ENCODE measurements at places on chromosomes 1 and 21.

- DNase-seq: no peak
These were observed 35.2 kb downstream of the SYT6 start for GRCh38 chr1:114118351-114118990.

DNA sequence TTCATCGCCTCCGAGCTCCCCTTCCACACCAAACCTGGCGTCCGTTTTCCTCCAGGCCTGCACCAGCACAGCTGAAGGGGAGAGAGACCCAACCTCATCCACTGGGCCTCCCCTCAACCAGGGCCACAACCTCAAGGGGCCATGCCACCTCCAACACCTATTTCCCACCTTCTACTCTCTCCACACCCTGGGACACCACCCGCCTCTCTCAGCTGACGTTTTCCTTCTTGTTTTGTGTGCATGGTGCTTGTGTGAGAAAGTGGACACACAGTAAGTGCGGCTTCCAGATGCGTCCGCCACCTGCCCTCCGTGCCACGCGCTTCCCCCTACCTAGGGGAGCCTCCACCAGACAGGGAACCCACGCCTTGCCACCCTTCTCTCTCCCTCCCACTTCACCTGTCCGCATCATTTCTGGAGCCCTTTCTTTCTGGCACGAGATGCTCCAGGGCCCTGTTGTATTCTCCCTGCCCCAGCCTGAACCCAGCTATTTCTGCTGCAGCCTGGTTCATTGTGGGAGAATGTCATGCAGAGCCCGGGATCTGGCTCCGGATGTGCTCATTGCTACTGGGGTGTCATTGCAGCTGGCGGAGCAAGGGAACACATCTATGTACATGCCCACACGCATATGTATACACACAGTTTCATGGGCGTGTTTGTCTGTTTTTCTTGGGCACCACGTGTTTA lies 1.3 kb upstream of the GNB1 start:
- no peak for DNase-seq

DNA sequence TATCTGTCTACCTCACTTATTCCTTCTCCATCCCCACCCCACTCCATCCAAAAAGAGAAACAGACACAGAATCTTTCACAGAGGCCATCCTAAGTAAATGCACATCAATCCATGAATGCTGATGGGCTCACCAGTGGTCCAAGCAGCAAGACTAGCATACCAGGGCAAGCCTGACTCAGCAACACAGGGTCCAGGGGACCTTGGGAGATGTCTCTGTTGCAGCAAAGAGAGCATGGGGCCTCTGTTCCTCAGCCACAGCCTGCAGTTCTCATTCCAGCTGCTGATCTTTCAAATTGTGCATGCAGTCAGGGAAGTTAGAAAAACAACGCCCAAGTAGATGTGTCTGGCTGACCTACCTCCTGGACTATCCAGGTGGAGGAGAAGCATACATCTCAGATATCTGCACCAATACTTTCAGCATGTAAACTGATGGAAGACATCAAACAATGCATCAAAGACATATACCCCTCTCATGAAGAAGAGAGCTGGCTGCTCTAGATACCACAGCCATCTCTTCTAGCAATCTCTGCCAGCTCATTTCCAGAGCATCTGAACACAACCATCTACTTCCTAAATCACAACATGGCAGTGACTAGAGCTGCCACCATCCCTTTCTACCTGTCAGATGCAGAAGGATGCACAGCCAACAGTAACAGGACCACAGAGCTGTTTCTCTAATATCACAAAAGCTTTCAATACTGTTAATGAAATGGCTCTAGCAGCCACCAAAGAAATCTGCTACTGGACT lies 54.5 kb downstream of the CD34 start:
- no peak for DNase-seq

DNA sequence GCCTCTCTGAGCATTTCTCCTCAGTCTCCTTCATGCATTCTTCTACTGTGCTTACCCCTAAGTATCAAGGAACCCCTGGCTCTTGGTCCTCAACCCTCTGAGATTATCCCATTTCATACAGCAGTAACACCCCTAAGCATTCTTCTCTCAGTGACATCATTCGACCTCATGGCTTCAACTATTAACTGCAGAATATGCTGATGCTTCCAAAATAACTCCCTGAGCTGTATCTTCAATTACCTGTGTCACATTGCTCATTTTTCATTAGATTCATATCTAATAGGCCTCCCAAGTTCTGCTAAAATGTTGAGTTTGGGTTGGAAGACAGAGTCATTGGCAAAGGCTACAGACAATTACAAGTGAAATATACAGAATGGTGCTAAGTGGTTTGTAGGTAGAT lies 7.5 kb downstream of the CAPN8 start:
- no peak for DNase-seq

GRCh38 chr1:209855006-209855405 lies 27.2 kb downstream of the UTP25 start:
- DNase-seq: no peak

DNA sequence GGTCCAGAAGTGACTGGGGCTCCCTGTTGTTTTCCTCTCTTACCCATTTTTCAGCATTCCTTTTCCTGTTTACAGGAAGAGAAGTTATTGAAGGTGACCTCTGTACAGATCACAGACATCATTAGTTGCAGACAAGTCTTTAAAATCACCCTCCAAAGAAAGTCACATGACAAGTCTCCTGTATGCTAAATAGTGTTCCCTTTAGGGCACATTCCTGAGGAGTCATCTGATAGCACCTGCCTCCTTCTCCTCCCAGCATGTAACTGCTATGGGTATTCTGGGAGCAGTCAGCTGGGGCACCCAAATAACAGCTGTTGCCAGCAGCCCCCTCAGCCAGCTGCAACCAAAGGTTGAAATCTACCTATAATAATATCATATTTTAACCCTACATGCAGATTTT lies 200.6 kb downstream of the PTGER3 start:
- no peak for DNase-seq

- no peak for DNase-seq
These were observed 55.2 kb upstream of the MRPS6 start for GRCh38 chr21:34018185-34018584.

- no peak for DNase-seq
These were observed 18.9 kb upstream of the BATF3 start for GRCh38 chr1:212718499-212718898.

- no peak for DNase-seq
These were observed 28.8 kb downstream of the OR10J1 start for GRCh38 chr1:159468321-159468720.

- DNase-seq: no peak
These were observed 5.8 kb upstream of the DDX59 start for GRCh38 chr1:200675588-200675852.

DNA sequence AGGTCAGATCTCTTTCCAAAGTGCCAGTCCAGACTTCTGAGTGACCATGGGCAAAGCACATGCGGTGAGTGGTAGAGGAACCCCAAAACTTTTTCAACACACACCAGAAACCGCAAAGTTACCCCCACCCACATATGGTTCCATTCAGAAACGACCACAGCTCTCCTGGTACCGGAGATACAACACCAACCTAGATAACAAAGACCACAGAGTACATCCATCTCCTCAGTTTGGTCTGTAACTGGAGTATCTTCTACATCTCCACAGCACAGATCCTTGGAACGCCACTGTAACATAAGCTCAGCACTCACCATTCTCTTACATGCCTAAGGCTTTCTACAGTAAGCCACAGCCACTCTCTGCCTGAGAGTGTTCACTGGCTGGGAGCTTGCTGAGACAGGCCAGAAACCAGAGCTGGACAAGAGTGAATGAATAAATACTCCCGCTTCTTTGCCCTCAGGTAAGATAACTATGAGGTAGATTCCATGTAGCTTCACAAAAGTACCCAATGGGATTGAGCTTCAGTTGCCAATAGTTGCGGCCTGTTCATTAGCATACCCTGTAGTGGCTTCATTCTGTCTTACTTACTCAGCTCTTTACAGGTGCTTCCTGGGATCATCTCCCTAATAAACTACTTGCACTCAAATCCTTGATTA lies 81.8 kb downstream of the SMYD3 start:
- no peak for DNase-seq

DNA sequence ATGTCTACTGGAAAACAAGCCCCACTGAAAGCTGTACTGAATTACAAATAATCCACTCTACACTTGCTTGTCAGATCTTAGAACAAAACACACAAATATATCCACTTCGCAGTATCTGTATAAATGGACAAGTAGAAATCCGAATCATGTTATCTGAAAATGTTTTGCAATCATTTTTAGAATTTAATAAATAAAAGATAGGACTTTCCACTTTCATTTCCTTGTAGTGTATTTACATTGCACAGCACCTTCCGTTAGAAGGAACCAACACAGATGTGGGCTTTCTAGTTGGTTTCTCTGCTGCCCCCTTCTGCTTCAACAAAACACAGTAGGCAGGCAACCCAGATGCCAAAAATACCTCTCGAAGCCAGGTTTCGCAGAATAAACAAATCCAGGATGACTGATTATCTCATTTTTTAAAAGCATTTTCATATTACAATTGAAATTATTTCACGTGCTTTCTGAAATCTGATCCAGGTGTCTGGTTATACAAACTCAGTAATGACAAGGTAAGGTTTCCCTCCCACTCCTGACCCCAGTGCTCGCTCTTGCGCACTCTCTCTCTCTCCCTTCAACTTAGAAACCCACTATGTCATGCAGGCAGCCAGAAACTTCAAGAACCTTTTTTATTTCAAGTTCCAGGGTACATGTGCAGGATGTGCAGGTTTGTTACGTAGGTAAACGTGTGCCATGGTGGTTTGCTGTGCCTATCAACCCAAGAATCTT lies 389.9 kb downstream of the SMYD3 start:
- no peak for DNase-seq

DNA sequence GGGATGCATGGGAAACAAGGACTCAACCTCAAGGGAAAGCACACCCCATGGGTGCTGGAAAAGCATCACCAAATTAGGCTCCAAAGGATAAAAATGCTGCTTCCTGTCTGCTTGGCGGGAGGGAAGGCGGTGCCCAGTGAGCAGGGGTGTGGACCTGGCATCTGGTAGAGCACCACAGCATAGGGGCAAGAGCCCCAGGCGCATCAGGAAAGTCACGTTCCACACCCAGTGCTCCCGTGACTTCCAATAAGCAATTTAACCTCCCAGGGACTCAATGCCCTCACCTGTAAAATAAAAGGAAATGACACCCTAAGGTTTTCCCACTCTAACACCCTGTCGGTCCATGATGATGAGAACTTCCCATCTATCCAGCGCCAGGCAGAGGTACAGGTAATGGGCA lies 206.0 kb downstream of the SETD4 start:
- DNase-seq: no peak

GRCh38 chr21:43354026-43354420 lies 72.9 kb downstream of the SIK1 start:
- DNase-seq: no peak

DNA sequence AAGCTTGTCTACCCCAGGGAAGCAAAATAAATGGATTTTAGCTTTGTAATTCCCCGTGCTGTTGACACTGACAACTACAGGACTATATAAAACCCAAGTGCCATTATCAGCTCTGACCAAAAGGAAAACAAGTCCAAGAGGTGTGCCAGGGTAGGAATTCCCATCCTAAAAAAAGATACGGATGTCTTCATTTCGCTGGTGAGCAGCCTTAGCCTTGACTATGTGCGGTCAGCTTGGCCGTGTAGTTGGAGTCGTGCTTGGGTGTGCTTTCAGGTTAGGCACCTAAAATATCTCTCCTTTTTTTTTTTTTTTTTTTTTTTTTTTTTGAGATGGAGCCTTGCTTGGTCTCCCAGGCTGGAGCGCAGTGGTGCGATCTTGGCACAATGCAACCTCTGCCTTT lies 28.9 kb upstream of the ACTN2 start:
- no peak for DNase-seq

GRCh38 chr1:116062201-116062600 lies 49.0 kb upstream of the MAB21L3 start:
- no peak for DNase-seq

DNA sequence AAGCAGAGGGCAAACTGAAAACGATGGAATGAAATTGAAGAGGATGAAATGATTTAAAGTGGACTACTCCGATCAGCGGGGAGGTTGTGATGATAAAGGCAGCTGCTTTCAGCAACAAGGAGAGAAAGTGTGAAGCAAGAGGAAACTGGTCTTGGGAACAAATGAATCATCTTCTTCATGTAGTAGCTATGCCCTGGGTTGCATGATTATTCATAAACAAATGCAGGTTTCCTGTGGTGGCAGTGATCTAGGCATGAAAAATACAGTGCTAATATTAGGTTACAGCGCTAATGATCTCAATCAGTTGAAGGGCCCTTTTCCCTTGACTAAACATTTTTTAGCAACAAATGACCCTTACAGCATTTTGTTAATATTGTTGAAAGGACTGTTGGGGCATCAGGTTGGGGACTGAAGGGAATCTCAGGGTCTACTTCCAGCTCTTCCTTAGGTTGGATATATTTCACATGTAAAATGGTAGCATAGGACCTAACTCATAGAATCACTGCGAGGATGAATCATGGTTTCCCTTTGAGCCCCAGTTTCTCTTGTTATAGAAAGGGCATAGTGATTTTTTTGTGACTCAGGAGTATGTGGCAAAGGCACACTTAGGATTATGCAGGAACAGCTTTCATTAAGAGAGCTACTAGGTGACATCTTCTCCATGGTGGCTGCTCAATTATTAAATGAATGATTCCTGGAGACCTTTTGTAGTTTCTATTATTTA lies 1.9 kb upstream of the ZFYVE9 start:
- no peak for DNase-seq

DNA sequence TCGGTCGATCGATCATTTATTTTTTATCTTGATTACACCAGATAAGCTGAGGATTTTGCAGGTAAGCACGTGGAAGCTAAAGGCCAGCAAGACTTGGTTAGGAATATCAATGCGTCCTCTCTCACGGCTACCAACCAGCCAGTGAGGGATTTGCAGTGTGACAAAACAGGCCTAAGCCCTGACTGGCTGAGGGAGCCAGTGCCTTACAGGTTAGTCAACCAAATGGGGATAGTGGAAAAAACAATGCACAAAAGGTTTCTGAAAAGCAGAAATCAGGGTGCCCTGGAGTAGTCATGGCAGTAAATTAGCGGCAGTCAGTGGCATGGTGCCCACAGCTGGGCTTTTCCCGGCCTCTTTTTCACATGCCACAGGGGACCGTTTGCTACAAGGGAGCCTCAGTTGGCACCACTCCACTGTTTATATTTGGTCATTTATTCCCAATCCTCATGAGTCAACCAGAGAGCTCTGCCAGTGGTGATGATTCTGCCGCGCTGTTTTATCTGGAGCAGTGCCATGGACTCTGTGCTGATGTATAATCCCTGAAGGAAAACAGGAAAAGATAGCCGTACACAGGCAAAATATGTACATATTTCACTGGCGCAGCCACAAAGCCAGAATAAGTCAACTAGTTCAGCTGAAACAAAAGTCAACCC lies 167.6 kb downstream of the RHOU start:
- DNase-seq: no peak

Data from activated CD8-positive, alpha-beta memory T cell treated with anti-CD3 and anti-CD28 coated beads for 1 hour (primary cell).